ENCODE measurements at places on chromosomes 12 and 14.

GRCh38 chr14:81301813-81302212 lies 81.1 kb upstream of the GTF2A1 start:
- DNase-seq = no peak

GRCh38 chr14:94364964-94365363 lies 23.4 kb downstream of the SERPINA1 start:
- no peak for DNase-seq

DNA sequence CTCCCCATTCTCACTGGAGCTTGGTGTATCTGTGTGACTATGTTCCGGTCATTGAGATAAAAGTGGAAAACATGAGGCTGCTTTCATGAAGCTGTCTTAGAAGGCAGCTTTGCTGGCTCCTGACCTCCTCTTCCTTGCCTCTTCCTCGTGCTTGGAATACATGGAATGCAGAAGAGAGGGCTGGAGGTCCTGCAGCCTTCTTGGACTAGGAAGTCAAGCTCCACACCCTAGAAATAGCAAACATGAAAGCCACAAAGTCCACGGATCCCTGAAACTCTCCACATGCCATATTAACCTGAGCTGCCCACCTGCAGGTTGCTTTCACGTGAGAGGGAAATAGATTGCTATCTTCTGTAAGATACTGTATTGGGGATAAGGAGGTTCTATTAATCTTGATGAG lies 51.0 kb downstream of the FZD10 start:
- no peak for DNase-seq

GRCh38 chr14:33691907-33692306 lies 259.0 kb downstream of the EGLN3 start:
- DNase-seq = no peak

DNA sequence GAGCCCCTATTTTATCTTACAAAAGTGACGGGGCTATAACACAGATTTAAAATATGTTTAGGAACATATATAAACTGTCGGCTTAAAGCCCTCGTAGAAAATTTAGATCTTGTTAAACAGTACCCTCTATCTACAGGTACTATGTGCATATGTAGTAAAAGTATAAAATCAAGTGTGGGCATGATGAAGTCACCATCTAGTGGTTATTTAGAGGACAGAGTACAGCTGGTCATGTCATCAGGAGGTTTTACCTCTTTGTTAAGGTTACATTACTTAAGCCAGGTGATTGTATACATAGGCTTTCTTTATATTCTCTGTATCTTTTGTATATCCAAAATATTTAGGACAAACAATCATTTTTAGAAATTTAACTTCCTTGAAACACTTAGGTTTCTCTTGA lies 18.2 kb upstream of the TNS2 start:
- DNase-seq = no peak

DNA sequence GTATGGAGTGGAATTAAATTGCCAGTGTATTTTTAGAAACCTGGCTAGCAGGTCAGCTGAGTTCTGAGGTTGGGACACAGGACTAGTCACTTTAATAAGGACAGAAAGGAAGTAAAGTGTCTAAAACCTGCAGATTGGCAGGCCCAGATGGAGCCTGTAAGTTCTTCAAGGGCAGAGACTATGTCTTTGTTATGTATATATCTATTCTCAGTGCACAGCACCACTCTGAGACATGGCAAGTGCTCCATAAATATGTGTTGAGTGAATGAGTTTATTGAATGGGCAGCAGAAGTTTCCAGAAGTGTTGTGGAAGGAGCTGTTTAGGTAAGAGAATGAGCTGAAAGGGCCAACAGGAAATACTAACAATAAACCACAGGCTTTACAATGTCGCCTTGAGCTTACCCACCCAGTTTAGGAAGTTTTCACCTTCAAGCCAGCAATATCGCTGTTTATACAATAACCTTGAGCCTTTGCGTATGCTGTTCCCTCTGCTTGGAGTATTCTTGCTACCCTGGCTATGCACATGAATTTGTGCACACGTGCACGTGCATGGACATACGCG lies 109.5 kb upstream of the TMPO start:
- DNase-seq = no peak
